ENCODE measurements at places on chromosomes 2 and 18. TPM values are rescaled to one million over a fixed set of nuclear protein-coding genes. Genes with fewer than 3 reads are reported as not detected.

GRCh38 chr2:224837558-224837957 is 121.4 kb upstream of the CCDC195 start:
- DNase-seq, result no peak

The FBLN7 gene
- polyA plus RNA-seq, result 4.4 TPM

The COL5A2 gene
- polyA plus RNA-seq, result 20.4 TPM

The HMSD gene
- not detected for polyA plus RNA-seq

GRCh38 chr2:54687595-54688152 is 35.8 kb upstream of the EML6 start:
- no peak for DNase-seq
